Kidney capillary endothelial cell (primary cell): ENCODE measurements at places on chromosomes 5 and 9.

- DNase-seq = no peak
These were observed 47.0 kb downstream of the SH3GL2 start for GRCh38 chr9:17625644-17626388.

GRCh38 chr9:8732367-8733075, 932.9 kb upstream of the DMAC1 start:
- no peak for DNase-seq

DNA sequence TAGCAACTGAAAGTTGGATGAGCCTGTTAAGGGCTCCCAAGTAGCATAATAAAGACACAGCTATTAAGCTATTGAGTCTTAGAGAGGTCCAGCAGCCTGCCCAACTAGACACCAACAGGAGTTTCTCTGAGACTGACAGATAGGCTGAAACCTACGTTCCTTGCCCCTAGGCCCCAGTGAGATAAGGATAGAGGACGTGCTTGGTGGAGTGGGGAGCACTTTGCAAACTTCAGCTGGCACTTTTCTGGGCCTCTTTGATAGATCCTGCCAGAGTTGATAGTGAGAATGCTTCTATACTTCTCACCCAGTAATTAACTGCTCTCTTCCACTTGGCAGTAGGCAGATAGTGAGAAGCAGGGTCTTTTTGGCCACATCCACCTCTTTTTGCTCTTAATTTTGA, 20.8 kb upstream of the CTNNA1 start:
- no peak for DNase-seq

DNA sequence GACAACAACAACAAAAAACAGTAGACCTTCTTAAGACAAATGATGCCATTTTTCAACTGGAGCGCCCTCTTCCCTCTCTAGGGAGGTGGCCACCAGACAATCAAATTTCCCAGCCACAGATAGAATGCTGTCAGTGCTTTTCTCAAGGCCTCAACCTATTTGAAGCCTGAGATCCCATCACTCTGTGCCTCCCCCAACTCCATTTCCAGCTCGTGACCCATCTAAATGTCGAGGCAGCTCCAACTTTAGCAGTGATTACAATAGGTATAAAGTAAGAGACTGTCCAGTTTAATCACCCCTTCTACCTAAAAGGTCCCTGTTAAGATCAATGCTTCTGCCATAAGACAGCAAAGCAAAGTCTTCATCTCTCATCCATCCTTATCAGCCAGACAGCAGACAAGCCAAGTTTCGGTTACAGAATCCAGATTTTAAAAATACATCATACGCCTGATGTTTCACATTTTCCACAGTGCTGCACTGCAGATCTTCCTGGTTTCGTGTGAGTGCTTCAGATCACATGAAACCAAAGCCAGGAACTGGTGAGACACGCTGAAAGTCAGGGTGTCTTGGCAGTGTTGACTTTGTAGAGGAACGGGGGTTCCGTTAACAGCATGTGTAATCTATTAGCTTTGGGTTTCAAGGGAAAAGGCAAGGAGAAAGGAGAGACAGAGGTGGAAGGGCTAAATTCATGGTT, 447.8 kb downstream of the ENC1 start:
- DNase-seq = no peak

DNA sequence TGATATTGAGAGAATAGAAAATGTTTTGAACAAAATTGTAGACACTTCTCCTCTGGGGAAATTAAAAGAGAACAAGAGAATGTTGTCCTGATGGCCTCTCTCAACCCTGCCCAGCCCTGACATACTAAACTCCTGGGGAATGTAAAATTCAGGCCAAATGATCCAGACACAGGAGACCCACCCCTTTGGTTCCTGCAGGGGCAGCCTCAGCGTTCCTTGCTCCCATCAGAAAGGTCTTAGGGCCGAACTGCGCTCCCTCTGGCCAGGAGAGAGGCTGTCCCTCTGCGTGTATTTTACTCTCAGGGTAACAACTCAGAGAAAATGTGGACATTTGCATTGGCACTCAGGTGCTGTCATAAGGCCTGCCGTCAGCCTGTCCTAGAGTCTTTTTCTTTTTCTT, 616.3 kb upstream of the KLF4 start:
- no peak for DNase-seq

- no peak for DNase-seq
These were observed 123.5 kb downstream of the SCAMP1 start for GRCh38 chr5:78483809-78484521.

- no peak for DNase-seq
These were observed 4.0 kb downstream of the PAPPA start for GRCh38 chr9:116157436-116158138.

DNA sequence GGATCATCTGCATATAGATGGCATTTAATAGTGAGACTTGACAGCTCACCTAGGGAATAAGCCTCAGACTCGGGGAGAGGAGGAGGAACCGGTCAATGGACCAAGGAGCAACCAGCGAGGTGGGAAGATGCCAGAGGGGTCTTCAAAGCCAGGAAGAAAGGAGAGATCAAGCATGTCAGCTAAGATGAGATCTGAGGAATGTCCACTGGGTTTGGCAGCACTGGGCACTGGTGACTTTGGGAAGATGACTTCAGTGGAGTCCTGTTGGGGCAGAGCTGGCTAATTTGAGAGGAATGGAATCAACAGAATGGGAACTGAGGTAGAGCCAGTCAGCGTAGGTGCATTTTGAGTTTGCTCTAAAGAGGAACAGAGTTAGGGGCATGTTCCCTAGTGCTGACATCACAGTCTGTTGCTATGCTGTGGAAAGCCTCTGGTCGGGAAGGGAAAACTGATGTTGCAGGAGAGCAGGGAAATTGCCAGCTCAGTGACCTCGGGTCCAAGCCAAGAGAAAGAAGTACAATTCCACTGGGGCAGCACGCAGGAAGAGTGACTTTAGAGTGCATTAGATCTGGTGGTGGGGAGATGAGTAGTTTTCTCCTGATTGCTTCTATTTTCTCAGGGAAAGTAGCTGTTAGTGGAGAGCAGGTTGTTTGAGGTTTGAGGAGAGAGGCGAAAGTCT, 56.9 kb downstream of the ZNF618 start:
- no peak for DNase-seq

- DNase-seq = no peak
These were observed at the start of gene ACTL7A for GRCh38 chr9:108861997-108862396. Gene ACTL7A (plus strand): TSS chr9:108862266. CDS start chr9:108862323, 57 bp downstream.

GRCh38 chr9:27157736-27158135, 48.7 kb downstream of the TEK start:
- no peak for DNase-seq

DNA sequence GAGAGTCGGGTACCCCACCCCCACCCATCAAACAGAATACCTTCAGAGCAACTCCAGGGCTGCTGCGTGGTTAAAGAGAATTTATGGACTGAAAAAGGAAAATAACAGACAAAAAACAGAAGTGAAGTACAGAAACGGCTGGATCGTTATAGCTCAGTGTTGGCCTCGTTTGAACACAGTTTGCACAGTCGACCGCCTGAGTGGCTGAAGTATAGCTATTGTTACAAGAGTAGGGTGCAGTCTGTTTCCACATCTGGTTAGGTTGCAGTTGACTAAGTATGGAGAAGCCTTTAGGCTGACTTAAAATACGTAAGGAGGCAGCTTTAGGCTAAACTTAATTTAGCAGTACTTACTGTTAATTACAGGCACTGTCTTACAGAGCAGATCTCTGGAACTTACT, 121.2 kb downstream of the GCNT1 start:
- no peak for DNase-seq

DNA sequence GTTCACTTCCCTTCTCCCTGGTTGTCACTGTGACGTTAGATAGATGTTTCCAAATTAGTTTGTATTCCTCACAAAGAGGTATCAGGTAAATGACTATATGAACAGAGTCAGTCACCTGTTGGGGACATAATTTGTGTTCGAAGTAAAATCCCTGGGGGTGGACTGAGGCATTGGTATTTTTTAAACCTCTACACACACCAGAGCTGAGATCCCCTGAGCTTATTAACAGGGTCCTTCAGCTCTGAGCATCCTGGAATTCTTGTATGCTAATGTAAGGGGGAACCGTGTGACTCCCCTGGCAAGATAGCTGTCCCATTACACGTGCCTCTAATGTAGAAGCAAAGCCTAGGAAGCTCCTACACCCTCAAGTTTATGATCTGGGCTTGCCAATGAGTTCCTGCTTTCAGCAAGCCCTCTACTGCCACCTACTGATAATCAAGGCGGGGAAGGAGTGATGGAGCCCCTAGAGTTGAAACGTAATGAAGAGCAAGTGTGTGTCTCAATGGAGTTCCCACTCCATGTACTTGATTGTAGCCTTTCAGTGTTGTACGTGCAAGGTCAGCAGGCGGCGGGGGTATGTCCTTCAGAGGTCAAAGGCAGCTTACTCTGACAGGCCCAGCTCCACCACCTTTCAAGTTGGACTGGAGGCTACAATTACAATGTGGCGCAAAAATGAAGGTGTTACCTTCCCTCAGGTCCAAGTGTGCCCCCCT, 14.4 kb downstream of the PRKACG start:
- peak; percentile 63 for DNase-seq

- DNase-seq = no peak
These were observed 120.8 kb upstream of the TNPO1 start for GRCh38 chr5:72695659-72696058.

DNA sequence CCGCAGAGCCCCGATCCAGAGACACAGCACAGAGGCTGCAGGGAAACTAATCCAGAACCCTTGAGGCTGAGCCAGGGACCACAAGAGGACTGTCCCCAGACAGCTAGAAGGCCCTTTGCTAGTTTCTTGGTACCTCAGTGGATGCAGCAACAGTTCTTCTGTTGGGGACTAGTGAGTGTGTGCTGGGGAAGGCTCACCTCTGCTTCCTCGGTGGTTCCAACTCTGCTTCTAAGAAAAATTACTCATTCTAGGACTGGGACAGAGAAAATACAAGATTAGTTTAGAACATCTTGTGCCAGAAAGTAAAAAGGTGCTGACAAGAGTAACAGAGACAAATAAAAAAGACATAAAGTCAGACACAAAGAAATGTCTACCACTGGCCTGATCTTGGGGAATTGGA, 19.5 kb upstream of the ZNF484 start:
- no peak for DNase-seq

GRCh38 chr5:143693651-143694252, 118.2 kb upstream of the HMHB1 start:
- no peak for DNase-seq

DNA sequence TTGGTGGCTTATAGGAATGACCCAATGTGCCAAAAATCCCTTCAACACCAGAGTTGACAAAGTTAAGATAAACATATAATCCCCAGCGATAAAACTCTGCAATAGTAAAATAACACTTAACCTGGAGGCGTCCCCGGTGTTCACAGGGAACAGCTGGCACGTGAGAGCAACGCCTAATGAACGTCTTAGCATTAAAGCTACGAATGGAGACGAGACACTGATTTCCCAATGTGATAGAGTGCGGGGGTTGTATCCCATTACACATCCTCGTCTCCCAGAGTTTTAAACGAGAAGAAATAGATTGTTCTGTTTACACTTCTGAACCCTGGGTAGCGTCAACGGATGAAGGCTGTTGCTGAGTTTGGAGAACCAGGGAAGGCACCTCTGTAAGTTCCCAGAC, 57.6 kb downstream of the PTCH1 start:
- DNase-seq = no peak

- no peak for DNase-seq
These were observed 70.8 kb upstream of the EGFLAM start for GRCh38 chr5:38187532-38187931.

DNA sequence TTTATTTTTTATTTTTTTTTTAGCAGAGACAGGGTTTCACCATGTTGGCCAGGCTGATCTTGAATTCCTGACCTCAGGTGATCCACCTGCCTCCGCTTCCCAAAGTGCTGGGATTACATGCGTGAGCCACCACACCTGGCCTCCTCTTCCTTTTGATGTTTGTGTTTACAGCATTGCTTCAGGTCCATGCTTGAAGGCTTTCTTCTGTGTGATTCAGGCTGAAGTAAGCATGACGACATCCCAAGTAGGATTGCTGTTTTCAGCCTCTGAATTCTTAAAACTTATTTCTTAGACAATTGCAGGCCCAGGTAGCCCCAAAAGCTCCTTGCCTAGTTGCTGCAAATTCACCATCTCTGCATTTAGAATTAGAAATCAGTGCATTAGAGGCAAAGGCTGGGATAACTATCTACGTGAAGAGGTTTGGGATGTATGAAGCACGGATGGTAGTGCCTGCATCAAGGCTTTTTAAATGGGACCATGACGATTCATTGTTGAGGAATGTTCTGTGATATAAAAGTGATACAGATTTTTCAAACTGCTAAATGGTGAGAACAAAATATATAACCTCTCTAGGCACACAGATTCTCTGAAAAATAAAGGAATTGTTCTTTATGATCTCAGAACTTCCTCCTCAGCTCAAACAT, 3.0 kb upstream of the ETF1 start:
- no peak for DNase-seq

DNA sequence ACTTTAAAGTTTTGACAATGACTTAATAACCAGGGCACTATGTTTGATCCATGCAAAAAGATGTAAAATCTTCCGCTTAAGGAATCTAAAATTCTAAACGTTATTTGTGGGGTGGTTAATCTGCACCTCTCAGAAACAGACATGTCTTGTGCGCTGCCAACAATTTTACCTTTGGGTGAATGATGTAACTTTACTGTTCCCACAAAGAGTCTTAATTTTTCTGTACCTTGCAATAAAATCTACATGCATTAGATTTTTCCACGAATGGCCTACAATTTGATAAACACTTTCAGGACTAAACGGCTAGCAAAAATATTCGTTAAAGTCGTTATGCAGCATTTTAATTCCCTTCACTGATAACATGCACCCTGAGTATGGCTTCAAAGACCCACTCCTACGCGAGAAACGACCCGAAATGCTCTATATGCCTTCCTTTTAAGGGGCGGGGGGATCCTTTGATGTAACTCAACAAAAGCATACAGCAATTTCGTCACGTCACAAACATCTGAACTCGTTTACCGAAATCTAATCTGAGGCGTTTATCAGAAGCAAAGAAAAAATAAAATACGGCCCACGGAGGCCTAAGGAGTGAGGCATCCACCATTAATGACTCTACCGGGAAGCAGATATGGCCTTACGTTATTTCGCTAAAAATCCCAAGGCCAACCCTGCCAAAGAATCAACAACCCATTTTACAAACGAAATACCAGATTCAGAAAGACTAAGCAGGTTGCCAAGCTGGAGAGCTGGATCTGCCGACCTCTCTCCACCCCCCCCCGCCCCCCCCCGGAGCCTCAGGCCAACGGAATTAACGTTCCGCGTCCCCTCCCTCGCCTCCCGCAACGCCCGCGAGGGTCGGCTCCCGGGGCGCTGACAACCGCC, 621 bp downstream of the AK6 start:
- DNase-seq = peak; percentile 30

GRCh38 chr9:13603921-13604320, 324.4 kb upstream of the MPDZ start:
- DNase-seq = peak; percentile 16
